ENCODE measurements at places on chromosomes 5 and 9.

DNA sequence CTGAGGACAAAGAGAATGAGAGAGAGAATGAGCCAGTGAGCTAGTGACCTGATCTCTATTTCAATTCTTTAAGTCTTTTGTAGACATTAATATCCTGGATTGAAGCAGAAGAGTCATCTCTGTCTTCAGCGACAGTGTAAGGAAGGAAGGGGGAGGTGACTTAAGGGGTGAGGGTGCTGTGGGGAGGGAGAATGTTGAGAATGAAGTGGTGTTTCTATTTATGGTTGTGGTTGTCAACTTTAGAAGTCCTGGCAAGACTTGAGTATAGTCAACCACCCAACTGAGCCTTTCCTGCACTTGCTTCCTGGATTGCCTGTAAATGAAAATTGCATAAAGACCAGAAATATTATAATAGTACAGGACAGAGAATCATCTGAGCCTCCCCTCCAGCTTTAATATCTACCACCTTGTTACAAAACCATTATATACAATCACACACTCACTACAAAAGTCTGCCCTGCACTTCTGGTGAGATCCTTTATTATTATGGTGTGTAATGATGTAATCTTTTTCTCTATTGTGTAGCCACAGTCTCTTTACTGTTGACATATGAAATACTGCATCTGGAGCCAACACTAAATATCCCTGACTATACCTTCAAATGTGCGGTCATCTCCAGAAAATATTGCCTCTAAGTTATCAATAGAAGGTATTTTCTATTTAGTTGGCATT is 91.7 kb downstream of the NTRK2 start:
- no peak for DNase-seq
- no peaks in the 10 kb centered on the region for H3K27me3 ChIP-seq
- no peak overlapping the region for H3K4me3 ChIP-seq
- no peaks in the 10 kb centered on the region for H3K4me1 ChIP-seq
- no peaks in the 10 kb centered on the region for H3K36me3 ChIP-seq

- no peak overlapping the region for H3K4me3 ChIP-seq
- no peaks in the 10 kb centered on the region for H3K36me3 ChIP-seq
- DNase-seq, result no peak
- peaks cover 34% of the 10 kb centered on the region for H3K4me1 ChIP-seq
- no peaks in the 10 kb centered on the region for H3K27me3 ChIP-seq
Measured at GRCh38 chr9:94899464-94900221, 173.1 kb downstream of the AOPEP start.

DNA sequence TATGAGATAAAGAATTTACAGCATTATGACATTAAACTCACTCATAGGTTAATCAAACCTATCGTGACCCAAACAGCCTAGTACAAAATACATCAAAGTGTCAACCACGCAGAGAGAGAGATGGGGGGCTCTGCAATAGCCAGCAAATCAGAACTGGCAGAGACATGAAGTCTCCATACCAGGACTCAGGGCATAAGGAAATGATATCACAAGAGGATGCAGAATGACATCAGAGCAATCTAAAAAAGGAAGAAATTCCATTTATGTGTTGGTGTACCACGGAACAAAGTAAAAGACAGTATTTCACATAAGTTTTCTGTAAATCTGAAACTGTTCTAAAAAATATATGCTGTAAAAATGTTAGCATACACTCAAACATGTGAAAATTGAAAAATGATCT is 24.6 kb downstream of the BICD2 start:
- no peak overlapping the region for H3K27ac ChIP-seq
- no peaks in the 10 kb centered on the region for H3K27me3 ChIP-seq
- H3K36me3 ChIP-seq, result no peaks in the 10 kb centered on the region
- DNase-seq, result no peak

GRCh38 chr9:112520069-112520468 is 33.4 kb downstream of the KIAA1958 start:
- H3K4me3 ChIP-seq, result no peak overlapping the region
- no peak for DNase-seq
- H3K27ac ChIP-seq, result no peak overlapping the region
- no peaks in the 10 kb centered on the region for H3K4me1 ChIP-seq
- no peaks in the 10 kb centered on the region for H3K27me3 ChIP-seq
- no peaks in the 10 kb centered on the region for H3K36me3 ChIP-seq

DNA sequence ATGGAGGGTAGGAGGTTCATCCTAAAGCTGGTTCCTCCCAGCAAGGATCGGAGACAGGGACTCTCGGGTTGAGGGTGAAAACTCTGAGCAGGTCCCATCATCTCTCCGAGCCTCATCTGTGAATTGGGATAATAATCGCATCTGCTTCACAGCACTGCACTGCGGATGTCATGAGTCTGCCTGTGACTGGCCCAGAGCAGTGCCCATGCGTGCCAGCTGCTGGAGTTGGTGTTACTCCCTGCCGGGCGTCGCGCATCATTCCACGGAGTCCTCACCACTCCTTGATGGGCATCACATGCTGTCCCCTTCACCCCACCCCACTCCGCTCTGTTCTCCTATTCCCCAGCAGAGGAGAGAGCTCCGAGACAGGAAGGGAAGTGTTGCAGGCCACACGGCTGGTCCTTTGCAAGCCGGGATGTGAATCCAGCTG is 35.1 kb upstream of the ORM1 start:
- H3K27ac ChIP-seq, result no peak overlapping the region
- DNase-seq, result no peak
- H3K4me3 ChIP-seq, result no peak overlapping the region
- no peaks in the 10 kb centered on the region for H3K4me1 ChIP-seq
- peaks cover 14% of the 10 kb centered on the region for H3K36me3 ChIP-seq

- no peaks in the 10 kb centered on the region for H3K27me3 ChIP-seq
- H3K36me3 ChIP-seq, result no peaks in the 10 kb centered on the region
- H3K4me1 ChIP-seq, result no peaks in the 10 kb centered on the region
- no peak overlapping the region for H3K4me3 ChIP-seq
- peak; percentile 40 for DNase-seq
Measured at GRCh38 chr5:66661149-66661548, 65.0 kb downstream of the MAST4 start.

DNA sequence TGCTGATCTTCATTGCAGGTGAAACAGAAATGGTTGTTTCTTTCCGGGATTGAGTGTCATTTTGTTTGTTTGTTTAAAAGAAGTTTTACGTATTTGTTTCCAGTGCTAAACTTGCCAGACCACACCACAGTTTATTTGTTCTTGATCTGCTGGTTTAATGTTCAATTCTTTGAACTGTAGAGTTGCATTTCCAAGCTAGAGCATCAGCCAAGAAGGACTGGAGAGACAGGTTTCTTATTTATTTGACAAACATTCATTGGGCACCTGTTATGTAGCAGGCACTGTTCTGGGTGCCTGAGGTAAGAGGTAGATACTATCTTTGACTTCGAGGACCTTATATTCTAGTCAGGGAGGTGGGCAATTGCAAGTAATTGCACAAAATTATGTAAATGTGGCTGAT is 45.0 kb downstream of the MCCC2 start:
- no peak for DNase-seq
- no peaks in the 10 kb centered on the region for H3K27me3 ChIP-seq
- no peak overlapping the region for H3K4me3 ChIP-seq
- H3K36me3 ChIP-seq, result peaks cover 56% of the 10 kb centered on the region
- peaks cover 9% of the 10 kb centered on the region for H3K4me1 ChIP-seq
- H3K27ac ChIP-seq, result no peak overlapping the region

All from stomach (tissue), 19 donors.